ENCODE measurements at places on chromosomes 6 and 20. TPM values are rescaled to one million over a fixed set of nuclear protein-coding genes. Genes with fewer than 3 reads are reported as not detected.

Gene SLC2A10
- polyA plus RNA-seq, result 16.6 TPM

Gene ENPP1
- polyA plus RNA-seq, result 11.0 TPM

- DNase-seq, result no peak
These were observed 548.9 kb downstream of the CBLN4 start for GRCh38 chr20:55456316-55456940.

Gene HCRTR2
- not detected for polyA plus RNA-seq

- DNase-seq, result no peak
These were observed 4.1 kb downstream of the FAM210B start for GRCh38 chr20:56362833-56363413.

- no peak for DNase-seq
These were observed 40.7 kb downstream of the RGS17 start for GRCh38 chr6:153090241-153090930.

GRCh38 chr6:111620169-111620568 lies 14.5 kb upstream of the TRAF3IP2 start:
- DNase-seq, result no peak
